Vagina (tissue), 2 donors: ENCODE measurements at places on chromosomes 1 and 21.

DNA sequence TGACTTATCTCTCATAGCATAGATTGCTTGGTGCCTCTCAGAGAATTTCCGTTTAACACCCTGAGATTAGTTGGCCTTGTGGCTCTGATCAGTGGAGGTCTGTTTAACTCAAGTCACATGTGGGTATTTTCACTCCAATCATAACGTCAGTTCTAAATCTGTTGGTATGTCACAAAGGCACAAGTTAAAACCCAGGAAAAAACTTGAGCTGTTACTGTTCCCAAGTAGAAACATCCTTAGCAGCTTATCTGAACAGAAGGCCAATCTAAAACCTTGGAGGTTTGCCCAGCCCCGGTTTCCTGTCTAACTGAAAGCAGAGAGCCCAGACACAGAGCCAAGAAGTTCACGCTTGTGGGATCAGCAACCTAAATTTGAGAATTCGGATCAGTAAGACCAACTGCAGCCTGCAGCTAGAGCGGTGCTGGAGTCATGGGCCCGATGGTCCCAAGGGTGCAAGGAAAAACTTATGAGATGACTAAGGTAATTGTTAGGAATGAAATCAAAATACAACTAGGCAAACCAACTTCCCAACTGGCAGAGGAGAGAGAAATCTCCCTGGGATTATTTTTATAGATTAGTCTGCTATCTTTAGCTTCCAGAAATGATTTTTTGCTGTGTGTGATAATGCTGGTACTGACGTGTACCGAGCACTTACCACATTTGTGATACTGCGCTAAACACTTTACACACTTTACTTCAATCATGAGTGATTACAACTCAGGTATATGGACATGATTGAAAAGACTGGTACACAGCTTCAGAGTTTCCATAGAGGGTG, 90.2 kb upstream of the C1orf21 start:
- DNase-seq, result no peak

- no peak for DNase-seq
Measured at GRCh38 chr1:205321162-205321958, at the start of gene NUAK2. NUAK2 (minus strand) TSS chr1:205321745; CDS start chr1:205321628, 117 bp downstream.

- DNase-seq, result no peak
Measured at GRCh38 chr1:81446000-81446669, 354.6 kb upstream of the ADGRL2 start.

- DNase-seq, result no peak
Measured at GRCh38 chr21:29418813-29419212, 120.1 kb downstream of the BACH1 start.

DNA sequence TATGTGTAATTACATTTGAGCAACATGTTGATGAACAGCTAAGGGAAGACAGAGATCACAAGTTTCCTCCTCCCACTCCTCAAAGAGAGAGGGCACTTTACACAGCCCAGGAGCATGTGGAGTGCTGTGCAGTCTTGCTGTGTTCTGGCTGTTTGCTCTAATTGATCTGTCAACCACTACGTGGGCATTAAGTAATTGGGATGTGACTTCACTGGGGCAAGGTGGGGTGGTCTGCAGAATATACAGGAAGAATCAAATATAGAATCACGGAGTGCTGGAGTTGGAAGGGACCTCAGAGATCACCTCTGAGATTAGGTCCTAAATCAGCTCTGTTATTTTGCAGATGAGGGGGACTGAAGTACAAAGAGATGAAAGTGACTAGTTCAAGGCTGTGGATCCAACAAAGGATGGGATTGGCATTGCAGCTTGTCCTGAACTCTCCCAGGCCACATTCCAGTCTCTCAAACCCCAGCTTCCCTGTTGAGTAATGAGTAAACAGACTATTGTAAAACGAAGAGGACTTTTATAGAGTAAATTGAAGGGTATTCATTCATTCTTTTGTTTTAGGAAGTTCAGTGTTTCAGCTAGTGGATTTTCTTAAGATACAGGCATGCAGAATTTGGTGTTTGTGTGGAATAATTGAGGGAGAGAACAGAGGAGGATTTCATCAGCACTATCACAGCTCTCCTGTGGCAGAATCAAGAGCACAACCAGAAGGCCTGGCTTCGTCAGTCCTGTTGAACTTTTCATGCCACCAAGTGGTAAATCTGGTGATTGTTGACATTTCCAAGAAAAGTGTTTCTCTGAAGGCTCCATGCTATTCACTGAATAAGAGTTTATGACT, 22.4 kb downstream of the NOS1AP start:
- no peak for DNase-seq

DNA sequence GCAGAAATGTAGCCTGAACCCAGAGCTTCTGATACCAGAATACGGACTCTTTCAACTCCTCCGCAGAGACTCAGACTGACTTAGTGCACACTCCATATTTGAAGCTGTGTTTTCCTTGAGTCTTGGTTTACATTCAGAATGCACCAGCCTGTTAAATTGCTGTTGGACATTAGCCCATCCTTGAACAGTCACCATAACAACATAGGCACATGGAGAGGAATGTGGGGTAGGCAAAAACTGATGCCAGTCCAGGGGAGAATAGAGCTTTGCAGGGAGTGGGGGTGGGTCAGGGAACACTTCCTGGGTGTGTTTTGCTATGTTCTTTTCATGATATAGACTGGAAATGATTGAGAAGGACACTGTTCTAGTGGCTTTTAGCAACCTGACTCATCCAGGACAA, 76.3 kb upstream of the CACNA1E start:
- no peak for DNase-seq

GRCh38 chr1:246588159-246588721, 22.0 kb downstream of the CNST start:
- no peak for DNase-seq

DNA sequence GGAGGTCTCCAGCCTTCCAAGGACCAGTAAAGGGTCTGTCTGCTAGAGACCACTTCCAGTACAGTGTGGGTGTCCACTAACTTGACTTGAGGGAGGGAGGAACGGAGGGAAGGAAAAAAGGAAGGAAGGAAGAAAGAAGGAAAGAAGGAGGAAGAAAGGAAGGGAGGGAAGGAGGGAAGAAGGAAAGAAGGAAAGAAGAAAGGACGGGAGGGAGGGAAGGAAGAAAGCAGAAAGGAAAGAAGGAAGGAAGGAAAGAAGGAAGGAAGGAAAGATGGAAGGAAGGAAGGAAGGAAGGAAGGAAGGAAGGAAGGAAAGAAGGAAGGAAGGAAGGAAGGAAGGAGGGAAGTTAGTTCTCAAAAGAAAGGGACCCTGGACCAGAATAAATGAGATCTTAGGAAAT, 26.8 kb upstream of the HSD3B1 start:
- DNase-seq, result no peak

DNA sequence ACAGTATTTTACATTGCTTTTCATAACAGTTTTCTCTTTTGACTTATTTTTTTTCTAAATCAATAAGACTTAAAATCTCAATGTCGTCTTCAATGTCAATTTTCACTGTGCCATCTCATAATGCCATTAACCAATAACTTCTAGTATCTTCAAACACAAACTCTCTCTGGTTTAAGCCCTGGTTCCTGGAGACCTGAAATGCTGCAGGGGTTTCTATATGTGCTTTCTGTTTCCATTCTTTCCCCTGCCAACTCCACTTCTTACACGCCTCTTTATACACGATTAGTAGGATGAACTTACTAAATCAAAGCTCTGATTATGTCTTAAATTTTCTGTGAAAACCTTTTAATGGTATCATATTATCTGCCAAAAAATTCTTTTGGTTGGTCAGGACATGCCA, 191.4 kb downstream of the AMY1C start:
- no peak for DNase-seq

- DNase-seq, result no peak
Measured at GRCh38 chr1:67653304-67653703, 31.7 kb upstream of the GADD45A start.

- no peak for DNase-seq
Measured at GRCh38 chr1:191992118-191992517, 166.1 kb upstream of the RGS18 start.

DNA sequence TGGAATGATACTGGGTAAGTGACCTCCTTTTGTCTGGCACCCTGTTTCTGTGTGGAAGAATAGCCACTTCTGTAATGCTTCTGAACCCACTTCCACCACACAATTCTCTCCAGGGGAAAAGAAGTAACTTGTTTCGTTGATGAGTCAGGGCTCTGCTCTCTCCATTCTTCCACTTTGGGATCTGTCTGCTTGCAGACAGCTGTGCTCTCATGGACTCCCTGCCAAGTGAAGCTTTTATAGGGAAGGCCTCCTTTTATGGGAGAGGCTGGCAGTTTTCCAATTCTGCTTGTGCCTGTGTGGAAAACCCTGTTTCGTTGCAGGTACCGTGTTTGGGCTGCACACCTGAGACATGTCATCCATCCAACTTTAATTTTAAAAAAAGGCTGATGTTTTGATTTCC, 130.7 kb downstream of the GIPC2 start:
- DNase-seq, result no peak

DNA sequence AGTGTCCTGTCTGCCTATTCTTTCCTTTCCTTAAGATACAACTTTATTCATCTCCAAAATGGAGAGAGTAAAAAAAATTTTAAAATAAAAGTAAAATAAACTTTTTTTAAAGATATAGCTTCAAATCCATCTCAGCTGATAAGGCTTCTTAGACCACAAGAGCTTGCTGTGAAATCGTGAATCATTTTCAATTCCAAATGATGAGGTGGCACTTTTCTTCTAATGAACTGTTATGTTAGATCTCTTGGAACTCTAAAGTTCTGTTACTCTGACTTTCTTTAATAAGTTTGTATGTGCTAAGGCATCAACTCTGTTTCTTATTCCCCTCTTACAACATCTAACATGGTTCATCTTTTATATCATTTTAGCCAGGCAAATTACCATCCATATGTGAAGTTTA, 4.5 kb downstream of the SH3GLB1 start:
- no peak for DNase-seq

DNA sequence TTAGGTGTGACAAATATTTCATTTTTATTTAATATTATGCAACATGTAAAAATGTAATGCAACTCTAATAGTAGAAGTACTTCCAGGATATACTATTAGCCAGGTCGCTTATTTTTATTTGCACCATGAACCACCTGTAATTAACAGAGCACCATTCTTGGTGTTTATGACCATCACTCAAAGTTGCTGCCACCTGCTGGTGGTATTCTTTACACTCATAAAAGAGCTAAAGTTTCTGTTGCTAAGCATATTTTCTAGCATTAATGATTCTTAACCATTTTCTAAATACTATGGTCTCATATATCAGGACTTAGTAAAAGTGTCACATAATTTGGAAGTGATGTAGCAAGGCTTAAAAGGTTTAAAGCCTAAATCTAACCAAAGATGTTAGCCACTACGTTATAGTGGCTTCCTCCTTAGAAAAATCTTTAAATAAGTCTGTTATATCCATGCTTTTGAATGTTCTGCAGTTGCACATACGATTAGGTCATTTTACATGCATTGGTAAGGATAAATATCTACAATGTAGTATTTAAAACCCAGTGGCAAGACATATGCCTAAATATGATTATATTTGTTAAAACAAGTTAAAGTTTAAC, 244.5 kb downstream of the NEGR1 start:
- DNase-seq, result no peak

- no peak for DNase-seq
Measured at GRCh38 chr1:66317248-66317515, 216.8 kb upstream of the SGIP1 start.

GRCh38 chr1:17123196-17124045, 4.2 kb upstream of the PADI2 start:
- DNase-seq, result no peak

GRCh38 chr21:42298237-42298636, 17.0 kb downstream of the TFF3 start:
- DNase-seq, result no peak

DNA sequence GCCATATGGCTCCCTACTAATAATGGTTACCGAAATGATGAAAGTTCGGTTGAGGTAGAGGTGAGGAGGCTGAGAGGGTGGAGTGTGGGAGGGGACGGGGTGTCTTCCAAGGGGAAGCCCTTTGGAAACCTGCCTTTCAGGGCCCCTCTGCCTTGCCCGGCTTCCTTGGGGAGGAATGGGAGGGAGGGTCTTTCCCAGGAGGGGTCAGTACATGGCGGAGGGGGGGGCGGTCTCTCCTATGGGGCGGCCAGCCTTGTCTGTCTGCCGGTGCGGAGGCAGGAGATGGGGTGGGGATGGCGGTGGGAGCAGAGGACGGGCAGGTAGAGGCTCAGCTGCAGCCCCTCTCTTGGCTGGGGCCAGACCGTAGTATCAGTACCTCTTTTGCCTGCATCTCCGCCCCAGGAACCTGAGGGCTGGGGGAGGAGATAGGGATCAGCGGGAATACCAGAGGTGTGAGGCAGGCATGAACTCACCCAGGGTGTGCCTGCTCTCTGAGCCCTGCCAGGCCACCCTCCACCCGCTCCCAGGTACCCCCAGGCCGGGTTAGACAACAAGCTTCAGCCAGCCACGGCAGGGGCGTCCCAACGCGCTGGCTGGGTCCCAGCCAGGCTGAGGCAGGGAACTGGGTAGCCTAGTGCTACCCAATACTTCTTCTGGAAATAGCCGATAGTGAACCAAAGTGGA, 79.4 kb upstream of the POU3F1 start:
- no peak for DNase-seq

GRCh38 chr1:71399594-71399993, 318.8 kb upstream of the ZRANB2 start:
- DNase-seq, result no peak

GRCh38 chr1:227934476-227935313, 13.0 kb downstream of the WNT9A start:
- no peak for DNase-seq

GRCh38 chr1:91564888-91565701, 64.4 kb downstream of the CDC7 start:
- no peak for DNase-seq

DNA sequence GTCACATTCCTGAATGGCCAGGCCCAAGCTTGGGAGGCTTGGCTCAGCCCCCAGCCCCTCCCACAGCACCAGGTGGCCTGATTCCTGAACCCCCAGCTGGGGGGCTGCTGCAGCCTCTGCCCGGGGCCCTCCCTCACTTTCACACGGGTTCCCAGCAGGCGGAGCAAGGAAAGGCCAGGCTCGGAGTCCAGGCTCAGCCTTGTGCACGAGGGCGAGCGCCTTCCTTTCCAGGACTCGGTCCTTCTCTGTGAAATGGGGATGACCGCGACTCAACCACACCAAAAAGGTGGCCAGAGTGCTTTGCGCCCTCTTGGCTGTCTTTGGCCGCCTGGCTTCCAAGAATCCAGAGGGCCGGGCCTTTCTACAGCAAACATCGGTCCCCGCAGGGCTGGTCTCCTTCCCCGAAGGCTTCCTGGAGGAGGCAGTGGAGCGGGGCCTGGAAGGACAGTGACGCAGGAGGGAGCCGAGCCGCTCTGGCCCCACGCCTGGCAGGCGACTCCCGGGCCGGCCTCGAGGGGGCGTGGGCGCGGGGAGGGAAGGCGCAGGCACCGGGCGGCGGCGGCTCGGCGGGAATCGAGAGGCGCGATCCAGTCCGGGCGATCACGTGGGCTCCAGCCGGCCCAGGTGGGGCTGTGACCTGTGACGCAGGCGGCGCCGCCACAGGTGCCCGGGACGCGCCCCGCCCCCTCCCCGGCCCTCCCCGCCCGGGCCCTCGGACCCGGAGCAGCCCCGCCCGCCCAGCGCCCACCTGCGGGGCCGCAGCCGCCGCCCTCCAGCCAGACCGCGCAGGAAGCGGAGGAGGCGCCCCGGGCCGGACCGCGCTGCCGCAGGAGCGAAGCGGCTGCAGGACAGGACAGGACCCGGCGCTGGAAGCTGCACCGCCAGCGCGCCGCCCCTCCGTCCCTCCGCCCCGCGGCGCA, at the start of gene ARHGEF16:
Gene ARHGEF16, plus strand, starts transcription at position 775 of the 920 bp plus-strand sequence. CDS start 8,420 bp downstream, outside the sequence.
- no peak for DNase-seq
